Neural progenitor cell (in vitro differentiated cells): ENCODE measurements at places on chromosomes 12 and 14. TPM values are rescaled to one million over a fixed set of nuclear protein-coding genes. Genes with fewer than 3 reads are reported as not detected.
A peak's percentile ranks its signal among the peaks of the same experiment; 100 is the strongest.

The POTEG gene
- total RNA-seq = not detected in 2 replicates

GRCh38 chr12:67442896-67443295 lies 173.7 kb downstream of the CAND1 start:
- no peak for DNase-seq

DNA sequence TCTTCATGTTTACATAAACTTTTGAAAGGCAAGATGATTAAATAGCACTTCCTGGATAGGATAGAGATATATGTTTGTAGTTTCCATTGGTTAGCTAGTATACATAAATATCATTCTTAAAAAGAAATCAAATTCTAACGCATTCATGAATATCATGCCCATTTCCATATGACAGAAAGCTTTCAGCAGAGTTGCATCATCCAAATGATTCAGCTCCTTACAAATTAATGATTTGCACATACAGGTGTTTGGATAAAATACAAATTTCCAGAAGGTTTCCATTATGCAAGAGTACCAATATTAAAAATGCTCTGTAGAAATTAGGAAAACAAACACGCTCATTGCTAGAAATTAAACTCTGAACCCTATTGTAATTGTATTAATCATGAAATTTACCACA lies 264.4 kb downstream of the FOXG1 start:
- no peak for DNase-seq

DNA sequence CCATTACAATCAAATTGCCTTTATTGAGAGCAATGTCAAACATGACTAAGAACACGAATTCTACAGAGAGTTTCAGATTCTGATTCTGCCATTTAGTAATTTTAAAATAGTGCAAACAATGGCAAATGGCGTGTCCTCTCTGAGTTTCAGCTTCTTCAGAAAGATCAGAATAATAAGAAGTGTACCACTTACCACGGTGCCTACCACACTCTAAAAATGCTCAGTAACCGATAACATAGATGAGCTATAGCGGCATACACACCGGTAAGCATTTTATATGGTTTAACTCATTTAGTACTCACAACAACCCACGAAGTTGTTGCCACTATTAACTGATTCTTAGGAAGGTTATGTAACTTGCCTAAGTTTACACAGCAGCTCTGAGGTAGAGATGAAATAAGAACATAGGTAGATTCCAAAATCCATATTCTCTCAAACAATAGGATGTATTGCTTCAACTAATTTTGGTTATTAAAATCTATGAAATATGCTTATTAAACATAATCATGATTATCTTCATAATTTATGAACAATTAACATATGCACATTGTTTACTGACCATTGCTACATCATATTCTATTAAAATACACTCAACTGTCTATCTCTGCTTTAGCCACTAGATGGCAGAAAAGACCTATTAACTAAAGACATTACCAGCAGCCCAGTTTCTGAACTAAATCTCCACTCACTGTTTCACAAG lies 38.3 kb downstream of the SLC6A15 start:
- DNase-seq = peak; percentile 77

DNA sequence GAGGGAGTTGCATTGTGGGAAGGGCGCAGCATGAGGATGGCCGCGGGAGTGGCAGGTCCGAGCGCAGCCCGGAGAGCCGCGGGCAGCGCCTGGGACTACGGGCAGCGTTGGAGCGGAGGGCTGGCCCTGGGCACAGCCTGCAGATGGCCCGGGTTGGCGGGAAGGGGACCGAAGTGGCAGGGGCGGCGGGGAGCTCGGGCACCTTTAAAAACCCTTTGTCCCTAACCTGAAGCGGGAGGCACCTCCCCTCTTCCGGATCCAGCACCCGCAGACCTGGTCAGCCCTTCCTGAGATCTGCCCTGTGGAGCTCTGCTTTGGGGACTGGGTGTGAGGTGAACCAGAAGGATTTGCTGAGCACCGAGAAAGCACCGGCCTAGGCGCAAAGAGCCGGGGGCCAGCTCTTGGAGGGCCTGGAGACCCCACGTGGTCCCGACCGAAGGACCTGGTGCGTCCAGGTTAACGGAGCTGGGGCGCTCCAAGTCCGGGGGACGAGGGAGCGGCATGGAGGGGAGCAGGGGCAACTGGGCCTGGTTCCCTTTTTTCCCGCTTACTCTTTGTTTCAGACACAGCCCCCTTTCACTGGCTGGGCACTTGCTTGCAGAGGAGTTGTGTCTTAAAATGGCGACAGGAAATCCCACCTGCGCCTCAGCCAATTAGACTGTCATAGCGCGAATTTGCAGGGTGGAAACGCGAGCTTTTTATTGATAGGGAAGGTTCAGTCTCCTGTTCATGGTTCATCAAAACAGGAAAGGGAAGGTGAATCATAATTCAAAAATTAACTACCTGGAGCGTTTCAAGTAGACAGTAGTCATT lies 792 bp upstream of the SLC38A1 start:
- DNase-seq = peak; percentile 56

- no peak for DNase-seq
Observed at GRCh38 chr12:93149229-93149628, 220.1 kb upstream of the EEA1 start.
